Lower lobe of right lung (tissue), 2 donors: ENCODE measurements at places on chromosomes 1 and 21. TPM values are rescaled to one million over a fixed set of nuclear protein-coding genes. Genes with fewer than 3 reads are reported as not detected.

Gene DRAXIN
- 0.24 TPM for total RNA-seq

Gene CYP4Z1
- 1.4 TPM for total RNA-seq

Gene RNU1-2
- 6,803 TPM for total RNA-seq

Gene SPRR5
- total RNA-seq: not detected

Gene C1orf141
- total RNA-seq: 2.2 TPM

Gene EFNA3
- total RNA-seq: 1.0 TPM

Gene DENND2D
- total RNA-seq: 113 TPM

Gene C1orf56
- total RNA-seq: 4.8 TPM

Gene CELA3B
- total RNA-seq: not detected

Gene XCL1
- 1.2 TPM for total RNA-seq

Gene FMOD
- 28.9 TPM for total RNA-seq

Gene S100A2
- total RNA-seq: 3.8 TPM

Gene FLG2
- total RNA-seq: not detected

Gene FRRS1
- total RNA-seq: 9.1 TPM

Gene OR2T34
- total RNA-seq: not detected

Gene S100A1
- 0.71 TPM for total RNA-seq

Gene PRDM16
- 19.2 TPM for total RNA-seq

Gene PCNX2
- 11.3 TPM for total RNA-seq

Gene PTGS2
- 15.5 TPM for total RNA-seq

Gene SAMD13
- total RNA-seq: 2.2 TPM

Gene TRIM67
- total RNA-seq: not detected

Gene LRRN2
- total RNA-seq: 2.5 TPM

Gene KCNN3
- total RNA-seq: 4.4 TPM

Gene FCAMR
- total RNA-seq: not detected

Gene RNF207
- total RNA-seq: 14.0 TPM

Gene CCDC27
- not detected for total RNA-seq

Gene LIPI
- not detected for total RNA-seq

Gene NKAIN1
- total RNA-seq: not detected

Gene HLCS
- total RNA-seq: 17.1 TPM

Gene PLA2G2C
- not detected for total RNA-seq

Gene RPS8
- 1,341 TPM for total RNA-seq

Gene HORMAD1
- total RNA-seq: 2.7 TPM

Gene F13B
- total RNA-seq: not detected

Gene AUNIP
- total RNA-seq: not detected

Gene KANK4
- 4.4 TPM for total RNA-seq

Gene NIBAN1
- total RNA-seq: 44.8 TPM

Gene ZMYND12
- 2.8 TPM for total RNA-seq

Gene PADI2
- 18.4 TPM for total RNA-seq

Gene AIM2
- total RNA-seq: 2.4 TPM

Gene SLC19A1
- total RNA-seq: 50.7 TPM

Gene CCDC181
- 1.4 TPM for total RNA-seq
